Posterior vena cava (tissue), 2 donors: ENCODE measurements at places on chromosomes 12 and 14. TPM values are rescaled to one million over a fixed set of nuclear protein-coding genes. Genes with fewer than 3 reads are reported as not detected.

DNA sequence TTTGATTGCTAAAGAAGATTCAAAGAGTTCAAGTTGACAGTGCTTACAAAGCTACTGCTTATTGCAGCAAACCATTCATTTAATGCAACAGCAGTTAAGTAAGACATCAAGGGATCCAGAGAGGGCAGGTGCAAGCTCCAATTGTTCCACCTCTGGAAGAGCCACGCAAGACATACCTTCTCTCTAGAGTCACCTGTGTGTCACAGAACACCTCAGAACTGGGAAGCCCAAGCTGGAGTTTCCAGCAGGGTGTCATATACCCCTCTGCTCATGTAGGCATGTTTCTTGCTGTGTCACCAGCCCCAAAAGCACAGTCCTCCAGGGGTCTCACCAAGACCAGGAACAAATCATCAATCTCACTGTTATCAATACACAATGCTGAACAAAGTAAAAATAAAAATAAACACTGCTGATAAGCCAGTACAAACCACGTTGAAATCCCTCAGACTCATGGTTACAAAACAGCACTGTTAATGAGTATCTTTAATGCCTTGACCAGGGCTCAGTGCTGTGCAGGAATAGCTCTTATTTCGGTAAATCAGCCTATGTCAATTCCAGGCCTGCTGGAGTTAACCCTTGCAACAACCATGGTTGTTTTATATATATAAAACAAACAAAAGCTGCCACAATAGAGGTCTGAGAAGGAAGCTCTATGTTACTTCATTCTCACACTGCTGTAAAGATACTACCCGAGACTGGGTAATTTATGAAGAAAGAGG lies 37.4 kb upstream of the BATF start:
- DNase-seq: no peak

DNA sequence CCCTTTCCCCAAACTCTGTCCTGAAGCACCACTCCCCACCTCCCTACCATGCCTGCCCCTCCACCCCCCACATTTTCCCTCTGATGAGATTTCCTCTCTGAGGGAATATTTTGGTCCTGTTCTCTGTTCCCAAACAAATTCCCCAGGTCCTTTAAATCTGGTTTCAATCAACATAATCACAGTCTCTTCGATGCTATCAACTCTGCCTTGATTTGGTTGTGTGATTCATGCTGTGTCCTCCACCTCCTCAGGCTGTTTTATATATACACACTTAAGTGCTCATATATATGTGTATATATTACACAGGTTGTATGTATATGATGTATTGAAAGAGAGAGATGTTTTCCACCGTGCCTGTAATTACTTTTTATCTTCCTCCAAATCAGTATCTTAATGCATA lies 36.0 kb downstream of the NTF3 start:
- DNase-seq: no peak

DNA sequence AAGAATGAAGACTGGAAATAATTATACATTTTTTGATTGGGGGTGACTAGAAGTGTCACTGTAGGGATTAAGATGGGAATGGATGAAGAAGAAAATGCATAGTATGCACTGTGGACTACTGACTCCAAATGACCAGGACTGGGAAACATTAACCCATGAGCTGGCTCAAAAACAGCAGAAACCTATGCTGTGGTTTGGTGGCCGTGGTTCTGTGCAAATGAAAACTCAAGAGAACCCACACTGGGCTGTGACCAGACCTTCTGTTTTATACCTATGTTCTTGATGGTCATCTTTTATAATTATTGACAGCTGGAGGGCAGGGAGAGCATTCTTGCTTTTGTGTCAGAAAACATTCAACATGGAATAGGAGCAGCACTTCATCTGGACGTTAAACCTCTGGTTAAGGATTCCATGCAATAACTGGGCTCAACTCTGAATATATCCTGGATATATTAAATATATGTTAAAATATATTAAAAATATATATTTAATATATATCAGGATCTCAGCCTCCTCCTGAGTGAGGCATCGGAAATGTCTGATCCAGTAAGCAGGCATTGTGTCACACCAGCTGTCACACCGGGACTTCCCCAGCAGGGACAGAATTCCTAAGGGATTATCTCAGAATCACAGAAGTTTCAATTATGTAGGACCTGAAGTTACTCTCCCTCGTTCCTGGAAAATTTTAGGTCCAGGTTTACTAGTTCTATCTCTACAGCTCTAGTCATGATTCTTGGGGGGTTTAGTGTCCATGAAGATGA lies 48.5 kb downstream of the BBS10 start:
- no peak for DNase-seq

NPFF gene
- not detected for total RNA-seq
